ENCODE measurements at places on chromosomes 1 and 21.

DNA sequence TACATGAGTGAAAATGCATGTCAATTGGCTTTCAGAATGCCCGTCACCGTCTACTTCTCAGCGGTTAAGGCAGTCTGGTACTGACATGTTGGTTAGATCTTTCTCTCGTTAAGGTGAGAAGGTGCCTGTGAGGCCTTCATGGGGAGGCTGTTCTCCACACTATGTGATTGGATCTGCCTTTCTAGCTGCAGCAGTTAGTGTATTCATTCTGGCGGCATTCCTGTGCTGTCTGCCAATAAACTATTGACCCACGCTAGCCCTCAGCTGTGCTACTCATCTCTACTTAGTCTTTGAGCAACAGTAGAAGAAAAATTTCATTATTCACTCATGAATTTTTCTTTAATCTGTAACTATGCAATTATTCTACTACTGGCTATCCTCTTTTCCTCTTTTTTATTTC, 32.0 kb downstream of the CCSAP start:
- no peak for DNase-seq

DNA sequence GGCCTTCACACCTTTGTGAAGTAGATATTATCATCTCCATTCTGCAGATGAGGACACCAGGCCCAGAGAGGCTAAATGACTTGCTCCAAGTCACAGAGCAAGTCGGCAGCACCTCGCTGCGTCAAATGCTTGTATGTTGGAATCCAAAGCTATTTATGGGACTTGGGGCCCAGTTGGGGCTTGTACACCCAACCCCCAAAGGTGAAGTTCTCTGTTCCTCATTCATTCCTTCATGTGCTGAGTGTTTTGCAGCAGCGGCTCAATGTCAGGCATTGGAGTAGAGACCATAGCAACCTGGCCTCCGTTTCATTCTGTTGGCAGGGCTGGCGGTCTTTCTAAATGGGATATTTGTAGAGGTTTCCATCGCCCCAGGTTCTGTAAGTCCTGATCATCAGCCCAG, 113.4 kb upstream of the SLC25A33 start:
- no peak for DNase-seq

DNA sequence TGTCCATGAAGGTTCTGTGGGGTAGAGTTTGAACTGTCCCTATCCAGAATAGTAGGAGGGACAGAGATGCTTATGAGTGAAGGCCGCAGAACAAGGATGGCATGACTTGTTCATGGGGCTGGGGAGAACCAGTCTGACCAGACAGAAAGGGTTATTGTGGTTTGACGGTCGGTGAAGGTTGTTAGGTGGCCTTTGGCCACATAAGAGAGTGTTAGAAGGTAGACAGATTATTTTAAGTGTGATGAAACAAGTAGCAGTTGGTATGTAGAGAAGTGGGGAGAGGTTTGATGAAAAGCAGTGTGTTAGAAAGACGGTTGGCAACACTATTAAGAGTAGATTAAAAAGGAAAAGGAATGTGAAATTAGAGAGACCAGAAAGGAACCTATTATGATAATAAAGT, 355.1 kb downstream of the DISC1 start:
- DNase-seq = no peak

DNA sequence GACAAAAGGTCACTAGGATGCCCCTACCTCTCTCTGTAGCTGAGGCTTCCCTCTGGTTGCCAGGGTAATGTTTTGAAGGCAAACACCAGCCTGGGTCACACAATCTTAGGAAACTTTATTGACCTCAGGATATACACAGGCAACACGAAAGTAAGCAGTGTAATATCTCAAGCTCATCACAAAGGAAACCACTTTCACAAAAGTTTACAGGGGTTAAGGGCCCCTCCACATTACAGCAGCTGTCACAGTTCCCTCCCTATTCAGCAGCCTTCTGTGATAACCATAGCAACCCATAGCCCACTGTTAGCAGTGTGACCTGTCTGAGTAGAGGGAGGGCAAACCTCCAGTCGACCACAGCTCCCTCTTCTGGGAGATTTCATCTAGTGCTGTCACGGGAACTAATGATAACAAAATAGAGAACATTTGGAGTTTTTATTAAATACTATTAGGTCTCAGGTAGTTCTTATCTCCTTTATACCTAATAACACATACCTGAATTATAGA, 149.8 kb downstream of the PTPRC start:
- DNase-seq = no peak

GRCh38 chr1:16724718-16725438, 15.4 kb upstream of the RNU1-4 start:
- no peak for DNase-seq

GRCh38 chr21:38527737-38528136, 29.5 kb upstream of the ERG start:
- no peak for DNase-seq

DNA sequence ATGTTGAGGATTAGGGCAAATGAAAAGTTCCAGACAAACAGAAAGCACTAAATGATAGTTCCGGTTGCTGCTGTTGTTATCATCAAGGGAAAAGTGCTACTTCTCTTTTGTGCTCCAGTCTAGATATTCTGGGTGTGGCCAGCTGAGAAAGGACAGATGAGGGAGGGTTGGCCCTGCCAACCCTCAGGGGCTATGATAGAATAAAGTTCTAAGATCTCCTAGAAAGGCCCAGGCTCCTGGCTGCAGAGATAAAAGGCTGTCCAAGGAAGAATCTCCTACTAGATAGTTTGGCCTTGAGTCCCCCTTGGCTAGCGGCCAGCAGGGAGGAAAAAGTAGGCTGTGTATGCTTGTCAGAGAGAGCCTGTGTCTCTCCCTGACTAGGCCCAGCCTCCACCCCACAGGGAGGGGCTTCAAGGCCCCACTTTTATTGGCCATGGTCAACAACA, 31.5 kb downstream of the RIMS3 start:
- DNase-seq = no peak

DNA sequence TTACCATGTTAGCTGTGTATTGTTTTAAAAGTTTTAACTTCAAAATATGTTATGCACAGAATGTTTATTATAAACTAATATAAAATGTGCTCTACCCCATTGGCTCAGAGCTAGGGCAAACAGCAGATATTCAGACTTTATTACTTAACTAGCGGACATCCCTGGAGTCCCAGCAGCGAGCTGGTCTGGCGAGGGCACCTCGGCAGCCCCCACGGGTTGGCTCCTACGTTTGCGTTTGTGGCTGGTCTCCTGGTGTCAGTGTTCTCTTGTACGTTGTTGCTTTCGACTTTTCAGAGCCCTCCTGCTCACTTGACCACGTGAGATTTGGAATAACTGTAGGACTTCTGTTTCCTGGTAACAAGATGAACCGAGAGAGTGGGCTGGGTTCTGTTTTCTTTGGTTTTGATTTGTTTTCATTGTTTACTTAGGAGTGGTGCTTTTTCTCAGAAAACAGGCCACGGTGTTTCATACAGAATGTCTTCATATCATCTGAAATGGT, 44.5 kb downstream of the CBS start:
- no peak for DNase-seq

DNA sequence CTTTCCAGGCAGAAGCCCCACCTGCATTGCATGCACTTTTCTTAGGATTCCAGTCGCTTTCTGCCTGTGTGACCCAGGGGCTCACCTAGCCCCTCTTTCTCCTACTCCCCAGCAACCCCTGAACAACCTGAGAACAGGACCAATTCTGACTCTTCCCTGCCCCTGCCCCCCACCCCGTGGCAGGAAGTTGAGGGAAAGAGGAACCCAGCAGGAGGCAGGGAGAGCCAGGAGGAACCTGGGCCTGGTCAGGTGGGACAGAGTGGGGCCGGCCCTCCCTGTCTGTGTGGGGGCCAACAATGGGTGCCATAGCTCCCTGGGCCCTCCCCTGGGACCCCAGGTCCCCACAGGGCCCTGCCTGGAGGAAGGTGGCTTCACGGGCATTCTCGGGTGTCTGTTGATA, 6.1 kb downstream of the BMP8A start:
- no peak for DNase-seq
